ENCODE measurements at places on chromosomes 6 and 20. TPM values are rescaled to one million over a fixed set of nuclear protein-coding genes. Genes with fewer than 3 reads are reported as not detected.
A peak's percentile ranks its signal among the peaks of the same experiment; 100 is the strongest.

DNA sequence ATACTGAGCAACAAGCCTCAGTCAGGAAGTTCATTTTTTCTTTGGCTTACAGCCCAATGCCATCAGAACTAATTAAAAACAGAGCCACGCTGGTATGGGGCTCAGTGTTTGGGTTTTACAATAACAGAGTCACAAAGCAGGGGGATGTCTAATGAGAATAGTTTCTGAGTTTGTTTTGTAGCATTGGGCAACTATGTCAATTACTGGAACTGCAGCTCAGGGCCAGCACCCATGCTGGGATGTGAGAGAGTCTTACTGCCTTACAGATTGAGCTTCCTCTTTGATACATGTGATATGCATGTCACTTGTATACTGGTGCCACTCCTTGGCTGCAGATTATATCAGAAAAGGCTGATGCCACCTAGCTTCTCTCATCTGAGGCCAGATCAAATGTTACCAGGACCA, 117.6 kb downstream of the TFAP2B start:
- DNase-seq = peak; percentile 31
- H3K4me1 ChIP-seq = peaks cover 17% of the 10 kb centered on the region
- H3K36me3 ChIP-seq = no peaks in the 10 kb centered on the region
- H3K4me3 ChIP-seq = no peak overlapping the region

DNA sequence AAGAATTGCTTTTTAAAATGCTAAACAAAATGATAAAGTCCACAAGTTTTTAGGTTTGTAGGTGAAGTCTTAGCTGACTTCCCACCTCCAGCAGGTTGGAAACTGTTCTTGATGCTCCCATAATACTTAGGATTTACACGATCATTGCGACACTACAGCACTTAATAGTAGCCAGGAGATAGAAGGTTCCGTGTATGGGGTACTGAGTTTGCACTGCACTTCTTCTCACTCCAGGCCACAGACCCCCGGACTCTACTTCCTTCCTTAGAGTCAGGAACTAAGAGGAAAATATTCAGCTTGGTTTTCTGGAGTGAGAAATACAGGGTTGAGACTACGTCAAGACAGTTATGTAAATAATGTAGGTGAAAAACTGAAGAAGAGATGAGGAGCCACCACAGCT, 56.1 kb upstream of the SGK1 start:
- DNase-seq = no peak
- H3K27me3 ChIP-seq = no peaks in the 10 kb centered on the region
- H3K27ac ChIP-seq = no peak overlapping the region
- no peaks in the 10 kb centered on the region for H3K36me3 ChIP-seq

PRDM13 gene
- total RNA-seq = not detected

- H3K36me3 ChIP-seq = no peaks in the 10 kb centered on the region
- no peaks in the 10 kb centered on the region for H3K4me1 ChIP-seq
- DNase-seq = no peak
- no peak overlapping the region for H3K4me3 ChIP-seq
- no peak overlapping the region for H3K27ac ChIP-seq
These were observed 257.8 kb downstream of the CDC5L start for GRCh38 chr6:44645276-44645675.

DNA sequence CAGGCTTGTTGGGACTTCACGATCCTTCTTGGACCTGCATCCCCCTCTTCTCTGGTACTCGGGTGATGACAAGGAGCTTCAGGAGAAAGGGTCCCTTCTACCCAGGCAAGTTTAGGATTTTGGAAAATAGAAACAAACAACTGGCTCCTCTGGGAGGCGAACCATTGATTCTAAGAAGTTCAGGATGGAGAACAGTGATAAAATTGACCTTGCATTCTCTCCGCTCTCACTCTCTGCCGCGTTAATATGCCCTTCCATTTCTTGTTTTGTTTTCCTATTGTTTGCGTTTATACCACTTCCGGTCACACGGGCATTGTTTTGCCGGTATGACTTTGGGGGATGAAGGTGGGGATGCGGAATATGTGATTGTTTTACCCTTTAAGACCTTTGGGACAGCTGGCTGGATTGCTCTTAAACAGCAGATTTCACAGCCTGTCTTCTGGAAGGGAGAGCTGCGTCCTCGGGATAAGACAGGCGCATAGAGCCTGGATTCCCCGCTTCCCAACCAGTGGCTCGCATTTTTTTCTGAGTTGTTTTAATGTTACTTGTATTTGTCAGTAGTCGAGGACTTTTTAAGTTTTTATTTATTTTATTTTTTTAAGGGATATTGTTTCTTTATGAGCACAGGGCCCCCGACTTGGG, 144.3 kb upstream of the ZNF184 start:
- H3K27ac ChIP-seq = no peak overlapping the region
- peaks cover 26% of the 10 kb centered on the region for H3K27me3 ChIP-seq
- H3K4me1 ChIP-seq = no peaks in the 10 kb centered on the region
- DNase-seq = peak; percentile 51

DNA sequence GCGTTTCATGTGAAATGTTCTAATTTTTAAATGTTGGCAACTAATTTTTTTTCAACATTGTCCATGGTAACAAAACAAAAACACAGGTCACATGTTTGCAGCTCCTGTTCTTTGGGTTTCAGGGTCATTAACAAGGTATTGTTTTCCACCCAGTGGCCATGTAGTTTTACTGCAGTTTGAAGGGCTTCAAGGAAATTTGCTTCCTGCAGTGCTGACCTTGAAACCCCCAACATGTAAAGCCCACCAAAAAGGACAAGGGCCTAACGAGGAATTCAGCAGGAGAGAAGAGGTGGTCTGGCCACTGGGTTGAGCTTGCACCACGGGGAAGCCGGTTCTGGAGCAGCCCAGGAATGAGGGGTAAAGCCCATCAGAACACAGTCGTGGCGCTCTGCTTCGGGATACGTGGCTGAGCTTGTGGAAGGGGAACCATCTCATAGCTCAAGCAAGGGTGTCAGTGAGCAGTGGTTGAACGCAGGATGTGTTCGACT, 13.9 kb upstream of the KLHL31 start:
- no peaks in the 10 kb centered on the region for H3K4me1 ChIP-seq
- no peak overlapping the region for H3K4me3 ChIP-seq
- no peak overlapping the region for H3K27ac ChIP-seq
- no peaks in the 10 kb centered on the region for H3K27me3 ChIP-seq

GRCh38 chr6:14849185-14849584, 396.7 kb upstream of the JARID2 start:
- H3K27ac ChIP-seq = peak overlapping the region; percentile 76
- H3K4me1 ChIP-seq = peaks cover 30% of the 10 kb centered on the region
- DNase-seq = peak; percentile 80
- no peak overlapping the region for H3K4me3 ChIP-seq

- H3K27ac ChIP-seq = no peak overlapping the region
- no peaks in the 10 kb centered on the region for H3K36me3 ChIP-seq
- H3K27me3 ChIP-seq = no peaks in the 10 kb centered on the region
- no peak overlapping the region for H3K4me3 ChIP-seq
- DNase-seq = no peak
- no peaks in the 10 kb centered on the region for H3K4me1 ChIP-seq
These were observed 78.8 kb upstream of the TENT5A start for GRCh38 chr6:81831274-81831673.

- H3K27ac ChIP-seq = no peak overlapping the region
- H3K4me1 ChIP-seq = no peaks in the 10 kb centered on the region
- no peak overlapping the region for H3K4me3 ChIP-seq
- no peaks in the 10 kb centered on the region for H3K27me3 ChIP-seq
- no peaks in the 10 kb centered on the region for H3K36me3 ChIP-seq
- DNase-seq = no peak
These were observed 45.2 kb downstream of the KIF16B start for GRCh38 chr20:16528078-16528477.

GRCh38 chr6:95203153-95203754, 374.1 kb upstream of the MANEA start:
- no peaks in the 10 kb centered on the region for H3K4me1 ChIP-seq
- DNase-seq = peak; percentile 59
- no peaks in the 10 kb centered on the region for H3K27me3 ChIP-seq

- no peak overlapping the region for H3K27ac ChIP-seq
- no peaks in the 10 kb centered on the region for H3K27me3 ChIP-seq
- H3K4me1 ChIP-seq = no peaks in the 10 kb centered on the region
- H3K4me3 ChIP-seq = no peak overlapping the region
- H3K36me3 ChIP-seq = no peaks in the 10 kb centered on the region
These were observed 46.3 kb downstream of the PKHD1 start for GRCh38 chr6:52041134-52041533.

DNA sequence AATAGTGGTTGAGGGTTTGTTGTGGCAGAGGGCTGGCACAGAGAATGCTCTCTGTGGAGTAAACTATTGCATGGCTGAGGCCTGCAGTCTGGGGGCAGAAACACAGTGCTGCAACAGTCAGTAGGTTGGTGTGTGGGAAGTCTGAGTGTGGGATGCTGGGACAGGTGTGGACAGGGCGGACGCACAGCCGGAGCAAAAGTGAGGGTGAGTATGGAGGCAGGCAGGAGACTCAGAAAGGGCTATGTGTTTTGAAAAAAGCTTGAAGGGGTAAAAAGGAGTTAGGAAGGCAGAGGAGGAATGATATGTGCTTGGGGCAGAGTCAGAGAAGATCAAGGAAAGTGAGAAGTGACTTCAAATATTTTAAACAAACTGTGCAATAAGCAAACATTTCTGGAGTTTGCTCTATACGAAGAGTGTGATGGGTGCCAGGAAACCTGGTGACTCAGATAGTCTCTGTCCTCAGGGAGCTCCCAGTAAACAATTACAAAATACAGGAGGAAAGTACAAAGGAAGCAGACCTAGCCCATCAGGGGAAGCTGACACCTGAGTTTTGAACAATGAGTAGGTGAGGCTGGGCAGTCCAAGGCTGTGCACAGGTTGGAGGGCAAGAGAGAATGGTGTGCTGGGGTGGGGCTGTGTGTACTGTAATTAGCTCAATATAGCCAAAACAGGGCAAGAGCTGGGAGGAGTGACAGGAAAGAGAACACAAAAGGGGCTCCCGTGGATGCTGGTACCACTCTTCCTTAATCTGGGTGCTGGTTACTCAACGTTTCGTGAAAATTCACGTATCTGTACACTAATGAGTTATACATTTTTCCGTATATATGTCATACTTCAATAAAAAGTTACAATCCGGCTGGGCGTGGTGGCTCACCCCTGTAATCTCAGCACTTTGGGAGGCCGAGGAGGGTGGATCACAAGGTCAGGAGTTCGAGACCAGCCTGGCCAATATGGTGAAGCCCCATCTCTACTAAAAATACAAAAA, 55.2 kb downstream of the PIGU start:
- H3K27ac ChIP-seq = no peak overlapping the region
- peaks cover 7% of the 10 kb centered on the region for H3K4me1 ChIP-seq
- no peaks in the 10 kb centered on the region for H3K27me3 ChIP-seq
- H3K36me3 ChIP-seq = peaks cover 3% of the 10 kb centered on the region

DNA sequence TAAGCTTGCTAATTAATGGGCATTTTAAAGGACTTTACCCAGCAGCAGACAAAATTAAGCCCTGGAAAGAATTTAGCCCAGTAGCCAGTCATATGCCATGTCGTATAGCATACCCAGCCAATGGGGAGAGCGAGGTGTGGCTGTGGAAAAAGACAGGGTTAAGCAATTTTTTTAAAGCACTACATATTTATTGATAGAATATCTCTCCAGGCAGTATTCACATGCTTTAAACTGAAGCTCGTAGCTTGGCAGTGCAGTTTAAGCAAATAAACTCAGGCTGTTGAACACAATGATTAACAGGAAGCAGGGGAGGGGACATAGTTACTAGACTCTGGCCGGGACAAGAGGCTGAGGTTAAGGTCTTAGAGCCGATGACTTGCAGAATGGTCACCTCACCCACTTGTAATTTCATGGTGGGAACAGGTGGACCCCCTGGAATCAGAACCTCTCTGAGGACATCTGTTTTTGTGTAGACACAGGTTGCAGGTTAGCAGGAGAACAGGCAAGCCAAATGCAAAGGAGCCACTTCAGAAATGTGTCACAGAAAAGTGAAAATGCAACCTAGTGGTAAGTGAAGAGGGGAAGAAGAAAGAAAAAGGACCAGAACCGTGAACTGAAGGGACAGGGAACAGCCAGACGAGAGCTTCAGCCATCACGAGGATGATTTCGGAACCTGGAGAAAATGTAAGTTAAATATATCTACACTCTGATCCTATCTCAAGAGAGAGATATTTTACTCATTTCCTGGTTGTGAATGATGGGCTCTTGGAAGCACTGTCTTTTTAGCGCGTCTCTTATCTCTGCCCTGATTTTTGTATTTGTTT, 7.2 kb downstream of the GCNT2 start:
- DNase-seq = no peak
- no peaks in the 10 kb centered on the region for H3K36me3 ChIP-seq
- H3K4me3 ChIP-seq = no peak overlapping the region
- H3K27me3 ChIP-seq = no peaks in the 10 kb centered on the region
- no peak overlapping the region for H3K27ac ChIP-seq
- H3K4me1 ChIP-seq = no peaks in the 10 kb centered on the region

- no peak overlapping the region for H3K4me3 ChIP-seq
- no peak for DNase-seq
- H3K27ac ChIP-seq = no peak overlapping the region
- no peaks in the 10 kb centered on the region for H3K27me3 ChIP-seq
These were observed 169.5 kb upstream of the HDAC2 start for GRCh38 chr6:114140416-114140815.

- no peaks in the 10 kb centered on the region for H3K27me3 ChIP-seq
- H3K4me1 ChIP-seq = no peaks in the 10 kb centered on the region
- no peak overlapping the region for H3K4me3 ChIP-seq
- no peaks in the 10 kb centered on the region for H3K36me3 ChIP-seq
These were observed 32.7 kb upstream of the HCRTR2 start for GRCh38 chr6:55141611-55142010.

- H3K4me3 ChIP-seq = peak overlapping the region; percentile 48
- no peak overlapping the region for H3K27ac ChIP-seq
- H3K36me3 ChIP-seq = no peaks in the 10 kb centered on the region
- H3K27me3 ChIP-seq = peaks cover 100% of the 10 kb centered on the region
- peaks cover 46% of the 10 kb centered on the region for H3K4me1 ChIP-seq
- DNase-seq = peak; percentile 69
These were observed 41.1 kb upstream of the OSTM1 start for GRCh38 chr6:108115598-108116058.

MRPS26 gene
- 71.8 TPM for total RNA-seq

- H3K36me3 ChIP-seq = no peaks in the 10 kb centered on the region
- no peaks in the 10 kb centered on the region for H3K4me1 ChIP-seq
- H3K4me3 ChIP-seq = no peak overlapping the region
- no peaks in the 10 kb centered on the region for H3K27me3 ChIP-seq
These were observed 353.0 kb downstream of the TAF4 start for GRCh38 chr20:61712688-61713087.

- no peaks in the 10 kb centered on the region for H3K36me3 ChIP-seq
- H3K27ac ChIP-seq = no peak overlapping the region
- H3K4me1 ChIP-seq = peaks cover 22% of the 10 kb centered on the region
- no peaks in the 10 kb centered on the region for H3K27me3 ChIP-seq
- H3K4me3 ChIP-seq = no peak overlapping the region
These were observed 175.3 kb upstream of the BMP5 start for GRCh38 chr6:56050530-56051201.

- H3K27me3 ChIP-seq = no peaks in the 10 kb centered on the region
- DNase-seq = no peak
- H3K4me3 ChIP-seq = no peak overlapping the region
- no peaks in the 10 kb centered on the region for H3K4me1 ChIP-seq
- peaks cover 5% of the 10 kb centered on the region for H3K36me3 ChIP-seq
These were observed 36.5 kb downstream of the KCTD20 start for GRCh38 chr6:36479256-36479655.

GRCh38 chr20:16441546-16442164, 131.6 kb downstream of the KIF16B start:
- H3K27ac ChIP-seq = no peak overlapping the region
- H3K27me3 ChIP-seq = no peaks in the 10 kb centered on the region
- H3K36me3 ChIP-seq = no peaks in the 10 kb centered on the region
- DNase-seq = no peak
- no peaks in the 10 kb centered on the region for H3K4me1 ChIP-seq

All from neural progenitor cell (in vitro differentiated cells).